ENCODE measurements at places on chromosomes 6 and 20.

GRCh38 chr6:141824350-141824749, 308.4 kb upstream of the GJE1 start:
- no peak for DNase-seq

DNA sequence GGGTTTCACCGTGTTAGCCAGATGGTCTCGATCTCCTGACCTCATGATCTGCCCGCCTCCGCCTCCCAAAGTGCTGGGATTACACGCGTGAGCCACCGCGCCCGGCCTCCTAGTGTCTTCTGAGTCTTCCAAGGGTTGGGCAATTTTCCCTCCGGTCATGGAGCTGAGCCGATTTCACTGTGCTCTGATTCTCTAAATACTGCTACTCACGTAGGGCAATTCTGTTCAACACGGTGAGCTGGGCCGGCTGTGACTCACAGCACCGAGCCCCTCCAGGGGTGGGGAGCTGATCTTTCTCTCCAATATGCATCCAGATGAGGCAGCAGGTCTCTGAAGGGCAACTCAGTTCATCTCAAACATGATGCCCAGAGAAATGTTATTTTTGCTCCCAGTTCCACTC, 71.6 kb upstream of the CD93 start:
- DNase-seq, result no peak

DNA sequence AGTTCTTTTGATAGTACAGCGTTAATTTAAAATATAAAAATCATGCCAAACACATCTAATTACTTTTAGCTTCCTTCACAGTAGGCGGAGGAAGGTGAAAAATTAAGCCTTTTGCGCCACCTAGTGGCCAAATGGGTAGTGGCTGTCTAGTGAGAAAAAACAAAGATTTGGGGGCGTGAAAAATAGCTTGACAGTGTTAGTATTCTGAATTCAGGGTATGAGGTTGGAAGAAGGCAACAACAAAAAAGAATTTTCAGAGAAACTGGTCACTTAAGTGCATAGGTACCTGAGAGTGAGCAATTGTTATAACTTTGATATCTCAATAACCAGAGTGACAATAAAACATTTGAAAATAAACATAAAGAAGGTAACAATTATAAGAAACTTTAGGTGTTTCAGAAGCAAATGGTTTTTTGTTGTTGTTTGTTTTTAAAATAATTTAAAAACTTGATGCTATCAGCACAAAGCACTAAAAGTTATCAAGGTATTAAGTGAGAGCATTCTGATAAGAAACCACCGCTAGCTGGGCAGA, 14.3 kb downstream of the PSMB9 start:
- peak; percentile 87 for DNase-seq

DNA sequence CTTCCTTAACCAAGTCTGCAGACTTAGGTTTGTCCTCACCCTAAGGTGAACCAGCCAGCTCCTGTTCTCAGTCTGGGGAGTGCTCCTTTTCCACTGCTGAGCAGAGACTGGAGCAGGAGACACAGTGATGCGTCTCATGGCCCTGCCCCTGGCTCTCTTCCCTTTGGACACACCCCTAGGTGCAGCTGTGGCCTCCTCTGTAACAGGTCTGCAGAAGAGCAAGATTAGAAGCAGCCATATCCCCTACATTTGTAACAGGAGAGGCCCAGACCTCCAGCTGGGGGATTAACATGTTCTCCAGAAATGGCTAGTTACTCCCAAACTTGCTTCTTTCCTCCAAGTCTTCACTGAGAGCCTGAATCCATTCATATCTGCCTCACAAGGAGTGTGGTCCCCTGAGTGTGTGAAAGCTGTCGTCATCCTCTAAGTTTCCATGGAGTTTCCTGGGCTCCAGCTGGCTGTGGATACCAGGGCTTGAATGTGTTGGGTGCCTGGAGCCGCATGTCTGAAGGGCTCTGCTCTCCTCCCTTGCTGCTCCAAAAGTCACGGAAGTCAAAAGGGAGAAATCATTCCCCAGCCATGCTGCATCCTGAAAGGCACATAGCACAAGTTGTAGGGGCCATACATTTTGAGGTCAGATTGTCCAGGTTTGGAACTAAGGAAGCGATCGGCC, 57.7 kb downstream of the PPP1R14C start:
- DNase-seq, result no peak

DNA sequence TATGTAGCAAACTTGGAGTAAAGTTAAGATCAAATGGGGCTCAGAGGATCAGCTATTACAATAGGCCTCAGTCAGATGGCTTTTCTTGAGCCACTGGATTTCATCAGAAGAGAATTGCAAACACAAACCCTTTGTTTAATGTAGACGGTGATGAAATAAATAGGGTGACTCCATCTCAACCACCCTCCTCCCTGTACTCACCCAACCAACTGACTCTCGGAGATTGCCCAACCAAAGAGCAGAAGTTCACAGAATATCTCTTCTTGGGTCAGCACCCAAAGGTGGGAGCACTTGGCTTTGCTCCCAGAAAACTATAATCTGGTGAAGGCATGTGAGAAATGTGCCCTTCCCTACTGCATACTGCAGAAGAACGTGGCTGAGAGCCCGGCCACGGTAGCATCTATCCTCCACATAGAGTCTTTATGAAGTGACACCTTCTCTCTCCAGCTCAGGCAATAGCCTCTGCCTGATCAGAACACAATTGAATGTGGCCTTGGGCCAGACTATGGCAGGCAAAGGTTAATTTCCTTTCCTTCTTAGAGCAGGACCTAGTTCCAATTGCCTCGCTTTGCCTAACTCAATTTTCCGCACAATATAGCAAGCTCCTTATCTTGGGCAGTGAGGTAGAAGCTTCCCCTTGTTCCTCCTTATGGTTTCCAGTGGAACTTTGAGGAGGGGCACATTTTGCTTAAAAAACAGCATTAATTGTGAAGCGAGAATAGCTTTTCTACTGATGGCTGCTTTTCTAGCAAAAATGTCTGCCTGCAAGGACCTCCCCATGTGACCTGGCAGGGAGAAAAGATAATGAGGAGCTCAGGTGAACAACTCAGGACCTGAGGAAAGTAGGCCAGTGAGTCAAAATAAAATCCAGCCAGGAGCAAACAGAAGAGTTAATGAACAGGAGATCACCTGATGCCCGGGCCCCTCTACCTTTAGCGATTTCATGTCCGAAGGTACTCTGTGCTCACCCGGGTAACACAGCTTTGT, 79.4 kb downstream of the GFOD1 start:
- peak; percentile 83 for DNase-seq
